ENCODE measurements at places on chromosomes 16 and 17.

DNA sequence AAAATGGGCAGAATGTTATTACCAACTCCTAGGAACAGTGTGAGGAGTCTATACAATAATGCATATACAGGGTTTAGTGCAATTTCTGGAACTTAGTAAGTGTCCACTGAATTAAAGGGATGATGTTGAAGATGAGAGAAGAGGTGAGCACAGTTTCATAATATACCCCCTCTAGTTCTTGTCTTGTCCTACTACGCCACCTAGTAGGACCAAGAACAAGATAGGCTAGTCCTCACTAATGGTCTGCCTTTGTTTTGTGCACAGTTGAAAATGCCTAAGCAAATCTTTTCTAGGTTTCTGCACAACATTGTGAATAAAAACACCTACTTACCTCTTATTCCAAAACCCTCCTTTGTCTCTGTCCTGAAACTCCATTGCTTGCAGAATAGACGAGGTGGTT is 670.2 kb downstream of the CDH8 start:
- no peaks in the 10 kb centered on the region for H3K36me3 ChIP-seq
- no peak overlapping the region for H3K4me3 ChIP-seq
- DNase-seq = peak; percentile 27
- H3K4me1 ChIP-seq = no peaks in the 10 kb centered on the region
- no peaks in the 10 kb centered on the region for H3K27me3 ChIP-seq

DNA sequence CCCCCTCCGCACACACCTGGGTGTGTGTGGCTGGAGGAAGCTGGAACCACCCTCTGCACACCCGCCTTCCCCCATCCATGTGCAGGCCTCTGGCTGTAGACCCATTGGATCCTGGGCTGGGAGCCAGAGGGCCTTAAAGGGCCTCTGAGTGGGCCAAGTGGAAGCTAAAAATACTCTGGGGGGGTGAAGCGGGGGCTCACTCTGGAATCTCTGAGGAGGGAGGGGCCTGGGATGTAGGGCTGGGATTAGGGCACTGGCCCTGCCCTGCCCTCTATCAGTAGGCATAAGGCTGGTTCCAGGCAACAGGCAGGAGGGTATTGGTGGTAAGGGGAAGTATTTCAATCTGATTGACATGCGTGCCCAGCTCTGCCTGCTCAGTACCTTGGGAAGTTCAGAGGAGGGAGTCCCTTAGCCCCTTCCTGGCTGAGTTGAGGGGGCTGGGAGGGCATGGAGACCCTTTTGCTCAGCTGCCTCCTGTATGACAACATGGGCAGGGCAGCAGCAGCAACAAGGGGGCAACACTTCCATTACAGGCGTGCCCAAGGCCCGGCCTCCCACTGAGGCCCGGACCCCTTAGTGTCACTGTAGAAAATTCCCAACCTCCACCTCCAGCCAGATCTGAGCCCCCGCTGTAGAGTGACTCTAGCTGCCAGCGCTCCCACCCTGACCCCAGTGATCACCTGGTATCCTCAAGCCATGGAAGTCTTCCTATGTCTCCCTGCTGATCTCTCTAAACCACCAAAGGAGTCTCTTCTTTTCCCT is 5.2 kb downstream of the ITGA3 start:
- no peak for DNase-seq
- H3K4me1 ChIP-seq = peaks cover 5% of the 10 kb centered on the region
- no peak overlapping the region for H3K27ac ChIP-seq
- no peak overlapping the region for H3K4me3 ChIP-seq
- H3K36me3 ChIP-seq = no peaks in the 10 kb centered on the region

DNA sequence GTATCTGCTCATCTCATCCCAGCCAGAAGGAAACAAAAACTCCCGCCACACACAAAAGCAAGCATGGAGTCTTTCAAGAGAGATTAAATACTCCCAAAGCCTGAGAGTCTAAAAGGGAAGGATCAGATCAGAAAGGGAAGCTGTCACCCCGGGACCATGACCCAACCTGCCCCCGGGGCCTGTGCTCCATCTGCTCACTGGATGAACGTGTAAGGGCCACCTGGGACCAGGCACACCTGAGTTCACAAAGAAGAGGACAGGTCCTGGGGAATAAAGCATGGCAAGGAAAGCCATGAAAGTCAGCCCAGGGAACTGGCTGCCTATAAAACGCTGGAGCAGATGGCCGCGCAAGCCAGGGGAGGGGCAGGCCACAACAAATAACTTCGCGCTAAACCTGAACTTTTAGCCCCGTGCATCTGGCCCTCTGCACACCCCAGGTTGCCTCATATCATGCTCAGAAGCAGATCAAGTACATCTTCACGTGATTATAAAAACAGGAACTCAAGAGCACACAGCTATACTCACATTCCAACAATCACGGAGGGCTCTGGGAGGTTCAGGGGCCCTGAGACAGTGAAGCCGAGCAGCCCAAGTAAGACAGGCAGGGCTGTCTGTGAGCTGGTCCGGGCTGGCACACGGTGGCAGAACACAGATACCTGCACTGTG is 3.4 kb downstream of the TMEM11 start:
- H3K27ac ChIP-seq = no peak overlapping the region
- no peak for DNase-seq
- peaks cover 7% of the 10 kb centered on the region for H3K4me1 ChIP-seq
- no peaks in the 10 kb centered on the region for H3K27me3 ChIP-seq
- H3K4me3 ChIP-seq = no peak overlapping the region

DNA sequence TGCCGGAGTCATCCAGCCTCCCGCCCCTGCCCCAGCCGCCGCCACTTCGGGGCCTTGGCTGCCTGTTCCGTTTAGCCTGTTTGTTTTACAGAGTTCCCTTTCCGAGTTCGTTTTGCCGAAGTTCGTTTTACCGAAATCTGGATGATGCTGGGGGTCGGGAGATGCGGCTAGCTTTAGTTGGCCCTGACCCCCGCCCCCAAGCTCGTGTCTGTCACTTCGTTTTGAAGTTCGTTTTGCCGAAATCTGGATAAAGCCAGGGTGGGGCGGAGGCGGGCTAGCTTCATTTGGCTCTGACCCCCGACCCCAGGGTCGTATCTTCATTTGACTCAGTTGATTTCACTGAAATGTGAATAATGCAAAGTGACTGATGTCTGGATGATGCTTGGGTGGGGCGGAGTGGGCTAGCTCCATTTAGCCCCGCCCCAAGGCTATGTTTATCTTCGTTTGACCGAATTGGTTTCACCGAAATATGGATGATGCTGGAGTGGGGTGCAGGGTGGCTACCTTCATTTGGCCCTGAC is 591 bp downstream of the PSMD7 start:
- H3K27me3 ChIP-seq = no peaks in the 10 kb centered on the region
- H3K27ac ChIP-seq = peak overlapping the region; percentile 65
- H3K4me1 ChIP-seq = no peaks in the 10 kb centered on the region
- peaks cover 4% of the 10 kb centered on the region for H3K36me3 ChIP-seq

DNA sequence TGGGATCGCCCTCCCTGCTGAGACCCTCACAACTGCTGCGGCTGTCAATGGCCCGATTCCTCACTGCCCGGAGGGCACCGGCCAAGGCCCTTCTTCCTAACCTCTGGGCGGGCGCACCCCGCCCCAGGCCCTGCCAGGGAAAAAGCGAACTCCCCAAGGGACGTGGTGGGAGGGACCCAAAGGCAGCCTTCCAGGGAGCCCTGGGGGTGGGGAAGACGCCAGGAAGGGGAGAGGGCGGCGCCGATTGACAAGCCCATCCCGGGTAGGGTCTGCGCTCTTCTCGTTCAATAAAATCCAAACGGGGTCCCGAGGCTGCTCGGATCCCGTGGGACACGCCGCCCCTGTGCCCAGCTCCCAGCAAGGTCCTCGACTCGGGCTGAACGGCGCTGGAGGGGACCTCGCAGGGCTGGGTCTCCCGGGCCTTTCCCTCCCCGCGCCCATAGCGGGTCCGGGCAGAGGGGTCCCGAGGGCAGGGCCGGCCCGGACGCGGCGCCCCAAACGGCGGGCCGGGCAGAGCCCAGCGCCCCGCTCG is 416 bp downstream of the KIFC3 start:
- H3K4me3 ChIP-seq = peak overlapping the region; percentile 73
- H3K27me3 ChIP-seq = no peaks in the 10 kb centered on the region
- no peaks in the 10 kb centered on the region for H3K36me3 ChIP-seq
- H3K4me1 ChIP-seq = peaks cover 41% of the 10 kb centered on the region
- peak; percentile 55 for DNase-seq

- DNase-seq = peak; percentile 97
- no peak overlapping the region for H3K27ac ChIP-seq
Observed at GRCh38 chr17:48636177-48637018, 10.2 kb upstream of the HOXB9 start.

DNA sequence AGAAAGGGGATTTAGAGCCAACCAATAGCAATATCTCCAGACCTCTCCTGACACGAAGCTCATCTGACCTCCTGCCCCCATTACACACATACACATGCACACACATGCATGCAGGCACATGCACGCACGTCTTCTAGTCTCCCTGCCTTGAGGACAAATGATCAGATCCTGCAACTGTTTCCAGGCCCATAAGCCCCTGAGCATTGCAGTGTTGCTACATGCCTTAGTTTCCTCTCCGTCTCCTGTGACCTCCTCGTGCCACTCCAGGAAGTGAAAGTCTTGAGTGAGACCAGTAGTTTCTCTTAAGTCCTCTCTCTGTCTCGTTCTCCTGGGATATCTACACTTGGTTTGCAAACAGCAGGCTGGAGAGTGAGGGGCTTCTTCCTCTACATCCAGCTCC is 8.2 kb downstream of the CIITA start:
- DNase-seq = no peak
- H3K4me1 ChIP-seq = no peaks in the 10 kb centered on the region
- H3K27me3 ChIP-seq = no peaks in the 10 kb centered on the region
- no peak overlapping the region for H3K27ac ChIP-seq
- H3K4me3 ChIP-seq = no peak overlapping the region
- no peaks in the 10 kb centered on the region for H3K36me3 ChIP-seq

DNA sequence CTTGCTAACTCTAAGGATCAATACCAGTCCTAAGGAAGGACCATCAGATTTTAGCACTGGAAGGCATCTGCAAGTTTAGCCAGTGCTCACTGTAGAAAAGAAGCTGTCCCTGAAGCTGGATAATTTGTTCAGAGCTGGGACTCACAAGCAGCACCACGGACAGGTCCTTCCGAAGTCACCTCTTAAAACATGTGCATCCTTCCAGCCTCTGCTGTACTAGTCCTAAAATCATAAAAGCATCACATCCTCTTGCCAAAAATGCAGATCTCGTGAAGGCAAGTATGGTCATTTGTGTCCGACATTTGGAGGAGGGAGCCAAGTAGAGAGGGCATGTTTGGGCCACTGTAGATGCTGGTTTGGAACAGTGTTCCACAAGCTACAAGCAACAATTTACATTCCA is 506.9 kb downstream of the RBFOX1 start:
- DNase-seq = peak; percentile 23
- no peak overlapping the region for H3K4me3 ChIP-seq
- H3K36me3 ChIP-seq = no peaks in the 10 kb centered on the region
- no peak overlapping the region for H3K27ac ChIP-seq
- no peaks in the 10 kb centered on the region for H3K4me1 ChIP-seq

DNA sequence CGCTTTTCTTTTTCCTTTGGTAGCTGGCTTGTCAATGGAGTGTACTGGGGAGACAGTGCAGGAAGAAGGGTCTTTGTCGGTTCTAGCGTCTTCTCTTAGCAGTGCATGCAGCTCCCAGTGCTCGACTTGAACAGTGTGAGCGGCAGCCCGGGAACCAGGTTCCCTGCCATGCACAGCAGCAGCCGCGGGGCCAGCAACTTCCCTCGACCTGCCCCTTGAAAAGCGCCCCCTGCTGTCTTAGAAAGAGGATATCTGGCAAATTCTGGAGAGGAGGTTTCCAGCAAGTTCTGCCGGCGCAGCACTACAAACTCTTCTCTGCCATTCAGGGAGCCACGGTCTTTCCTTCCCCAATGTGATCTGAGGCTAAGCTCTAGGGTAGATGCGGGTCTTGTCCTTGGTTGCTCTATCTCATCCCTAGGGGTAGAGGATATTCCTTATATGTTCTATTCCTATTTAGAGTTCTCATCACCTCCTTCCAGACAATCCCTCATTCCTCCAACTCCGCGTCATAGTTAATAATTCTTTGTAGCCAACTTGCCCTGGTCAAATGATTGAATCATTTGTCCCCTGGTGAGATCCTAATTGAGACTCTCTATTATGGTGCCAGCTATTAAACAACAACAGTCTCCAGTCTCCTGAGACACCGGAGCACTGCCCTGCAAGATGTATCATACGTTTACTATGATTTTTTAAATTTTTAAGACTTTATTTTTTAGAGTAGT is 451.3 kb downstream of the PMP22 start:
- H3K36me3 ChIP-seq = no peaks in the 10 kb centered on the region
- H3K27ac ChIP-seq = no peak overlapping the region
- H3K4me3 ChIP-seq = no peak overlapping the region
- no peaks in the 10 kb centered on the region for H3K4me1 ChIP-seq
- peak; percentile 85 for DNase-seq
- H3K27me3 ChIP-seq = no peaks in the 10 kb centered on the region

DNA sequence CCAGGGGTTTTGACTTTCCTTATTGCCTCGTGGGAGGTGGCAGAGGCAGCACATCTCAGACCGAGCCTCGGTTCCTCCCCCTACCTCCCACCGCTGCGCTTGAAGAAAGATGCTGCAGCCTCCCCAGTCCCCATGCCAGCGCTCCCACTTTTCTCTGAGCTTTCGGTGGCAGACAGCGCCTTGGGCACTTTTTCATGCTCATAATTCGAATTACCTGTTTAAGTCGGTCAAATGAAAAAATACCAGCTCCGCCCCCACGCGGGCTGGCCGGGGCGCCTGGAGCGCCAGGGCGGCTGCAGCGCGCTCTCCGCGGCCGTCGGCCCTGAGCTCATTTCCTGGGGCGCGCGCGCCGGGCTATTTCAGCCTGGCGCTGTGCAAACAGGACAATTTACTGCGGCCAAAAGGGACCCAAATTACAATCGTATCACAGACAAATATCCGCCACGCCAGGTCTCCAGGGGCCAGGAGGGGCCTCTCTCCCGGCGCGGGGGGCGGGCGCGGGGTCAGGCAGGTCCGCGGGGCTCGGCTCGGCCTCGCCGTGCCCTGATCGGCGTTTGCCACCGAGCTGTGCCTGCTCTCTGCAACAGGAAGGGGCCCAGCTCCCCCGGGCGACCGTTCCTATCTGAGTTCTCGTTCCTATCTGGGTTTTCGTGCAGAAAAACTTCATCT is 45.0 kb downstream of the SOST start:
- no peaks in the 10 kb centered on the region for H3K4me1 ChIP-seq
- no peak overlapping the region for H3K4me3 ChIP-seq
- no peaks in the 10 kb centered on the region for H3K36me3 ChIP-seq

DNA sequence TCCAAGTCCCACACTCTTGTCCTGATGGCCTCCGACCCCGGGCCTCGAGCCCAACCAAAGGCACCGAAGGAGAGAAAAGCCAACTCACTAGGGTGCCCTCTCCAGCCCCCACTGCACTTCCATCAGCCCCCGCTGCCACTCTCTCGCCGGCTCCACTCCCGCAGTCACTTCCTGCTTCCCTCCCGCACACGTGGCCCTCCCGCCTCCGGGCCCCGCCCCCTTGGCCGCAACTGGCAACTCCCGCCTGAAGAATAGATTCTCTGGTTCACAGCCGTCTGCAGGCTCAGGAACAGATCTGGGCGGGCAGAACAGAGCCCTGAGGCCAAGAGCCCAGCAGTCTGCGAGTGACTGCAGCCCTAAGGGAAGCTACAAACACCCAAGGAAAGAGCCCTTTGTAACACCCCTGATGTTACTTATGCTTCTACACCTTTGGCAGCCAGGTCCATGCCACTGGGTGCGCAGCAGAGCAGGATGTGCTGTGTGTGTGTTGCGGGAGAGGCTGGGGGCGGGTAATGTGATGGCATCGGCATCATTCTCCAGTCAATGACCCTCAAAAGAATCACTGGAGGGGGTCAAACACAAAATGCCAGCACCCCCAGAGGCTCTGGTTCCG is at the start of gene SLC39A11:
SLC39A11 (minus strand) TSS at position 166 of the 613 bp plus-strand sequence. CDS start 3,924 bp downstream, outside the sequence.
- H3K4me1 ChIP-seq = no peaks in the 10 kb centered on the region
- H3K4me3 ChIP-seq = peak within 1 kb of the TSS; percentile 75
- DNase-seq = peak; percentile 97
- H3K27ac ChIP-seq = no peak within 1 kb of the TSS
